ENCODE measurements at places on chromosomes 11 and 22.

GRCh38 chr11:86483940-86484794 lies 109.5 kb downstream of the CCDC81 start:
- DNase-seq: no peak

GRCh38 chr11:1171985-1172728 lies 14.4 kb downstream of the MUC5AC start:
- DNase-seq: no peak

DNA sequence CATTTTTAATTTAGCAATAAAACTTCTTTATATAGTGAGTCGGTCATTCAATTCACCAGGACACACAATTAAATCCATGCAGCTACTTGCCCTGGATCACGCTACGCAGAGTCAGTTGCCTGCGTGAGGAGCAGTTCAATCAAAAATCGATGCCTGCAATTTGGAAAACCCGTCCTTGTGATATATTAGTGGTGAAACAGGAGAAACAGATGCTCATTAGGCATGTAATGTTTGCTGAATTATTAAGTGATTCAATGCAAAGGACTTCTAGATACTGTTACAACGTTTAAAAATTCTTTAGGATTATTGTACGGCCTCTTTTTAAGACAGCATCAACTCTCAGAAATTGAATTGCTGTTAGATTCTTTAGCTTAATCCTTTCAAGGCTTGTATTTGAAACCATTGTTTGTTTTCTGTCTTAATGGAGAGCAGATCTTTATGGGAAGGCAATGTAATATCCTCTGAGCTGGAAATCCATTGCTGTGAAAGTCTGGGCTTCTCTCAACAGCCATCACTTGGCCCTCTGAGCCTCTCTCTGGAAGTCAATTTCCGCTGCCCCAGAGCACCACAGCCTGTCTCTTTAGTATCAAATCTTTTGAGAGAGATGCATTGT lies 20.1 kb upstream of the PAMR1 start:
- no peak for DNase-seq

DNA sequence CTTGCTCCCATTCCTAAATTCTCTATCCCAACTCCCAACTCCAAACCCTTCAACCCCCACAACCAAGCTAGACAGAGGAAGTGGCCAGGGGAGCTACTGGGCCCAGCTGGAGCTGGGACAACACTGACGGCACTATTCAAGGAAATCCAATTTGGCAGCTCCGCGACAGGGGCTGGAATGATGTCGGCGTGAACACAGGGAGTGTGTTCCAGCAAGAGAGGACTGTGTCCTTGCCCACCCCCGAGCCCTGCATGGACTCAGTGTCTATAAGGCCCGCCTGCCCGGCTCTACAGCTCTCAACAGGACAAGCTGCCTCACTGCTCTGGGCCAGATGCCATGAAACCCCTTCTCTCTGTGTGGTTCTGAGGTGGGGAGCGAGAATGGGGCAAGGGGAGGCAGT lies 11.3 kb downstream of the PCSK7 start:
- DNase-seq: no peak

- DNase-seq: no peak
Measured at GRCh38 chr11:100229086-100229485, 458.0 kb upstream of the ARHGAP42 start.

GRCh38 chr11:17472467-17472866 lies 4.2 kb downstream of the ABCC8 start:
- DNase-seq: no peak

DNA sequence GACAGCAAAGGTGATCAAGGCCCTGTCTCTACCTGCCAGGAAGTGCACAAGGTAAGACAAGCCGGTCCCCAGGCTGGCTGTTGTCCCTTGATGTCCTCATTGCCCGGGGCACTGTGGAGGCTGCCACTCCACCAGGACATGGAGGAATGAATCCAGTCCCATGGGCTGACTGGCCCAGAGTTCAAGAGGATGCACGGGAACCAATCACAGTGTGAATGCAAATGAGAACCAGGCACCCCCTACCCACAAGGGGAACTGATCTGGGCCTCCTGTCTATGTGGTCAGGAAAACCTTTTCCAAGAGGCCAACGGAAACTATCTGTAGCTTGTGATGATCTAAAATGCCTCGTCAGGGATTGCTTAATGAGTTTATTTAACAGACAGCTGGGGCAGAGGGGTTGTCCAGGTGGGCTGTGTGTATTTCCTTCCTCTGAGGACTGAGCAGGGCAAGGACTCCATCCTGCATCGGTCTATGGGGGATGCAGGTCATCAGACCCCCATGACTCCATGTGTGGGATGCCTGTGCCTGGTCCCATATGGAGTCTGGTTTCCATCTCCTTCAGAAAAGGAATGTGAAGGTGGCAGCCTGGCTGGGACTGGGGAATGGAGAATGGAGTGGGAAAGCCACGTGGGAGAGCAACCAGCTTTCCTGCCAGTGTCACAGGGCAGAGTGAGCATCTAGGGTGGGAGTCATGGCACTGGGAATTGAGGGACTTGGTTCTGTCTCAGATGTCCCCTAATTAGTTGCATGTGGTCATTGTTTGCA lies 60.5 kb downstream of the CD82 start:
- no peak for DNase-seq

DNA sequence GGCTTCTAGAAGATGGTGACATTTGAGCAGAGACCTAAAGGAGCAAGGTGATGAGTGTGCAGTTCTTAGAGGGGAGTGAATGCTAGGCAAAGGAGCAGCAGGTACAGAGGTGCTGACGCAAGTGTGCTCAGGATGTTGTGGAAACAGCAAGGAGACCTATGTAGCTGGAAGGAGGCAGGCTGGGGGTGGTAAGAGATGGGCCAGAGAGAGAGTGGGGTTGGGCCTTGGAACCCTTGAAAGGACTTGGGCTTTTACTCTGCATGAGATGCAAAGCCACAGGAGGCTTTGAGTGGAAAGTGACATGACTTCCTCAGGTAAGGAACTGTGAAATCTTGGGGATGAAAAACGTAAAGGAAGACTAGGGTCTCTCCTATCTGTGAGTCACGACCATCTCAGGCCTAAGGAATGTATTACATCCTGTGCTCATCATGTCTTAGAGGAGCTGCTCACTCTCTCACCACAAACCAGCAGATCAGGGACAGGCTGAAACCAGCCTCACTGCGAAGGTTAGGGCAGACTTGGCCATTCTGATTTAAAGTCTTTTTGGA lies 65.4 kb downstream of the MICAL2 start:
- no peak for DNase-seq

GRCh38 chr11:69439127-69439526 lies 42.3 kb upstream of the LINC01488 start:
- no peak for DNase-seq

DNA sequence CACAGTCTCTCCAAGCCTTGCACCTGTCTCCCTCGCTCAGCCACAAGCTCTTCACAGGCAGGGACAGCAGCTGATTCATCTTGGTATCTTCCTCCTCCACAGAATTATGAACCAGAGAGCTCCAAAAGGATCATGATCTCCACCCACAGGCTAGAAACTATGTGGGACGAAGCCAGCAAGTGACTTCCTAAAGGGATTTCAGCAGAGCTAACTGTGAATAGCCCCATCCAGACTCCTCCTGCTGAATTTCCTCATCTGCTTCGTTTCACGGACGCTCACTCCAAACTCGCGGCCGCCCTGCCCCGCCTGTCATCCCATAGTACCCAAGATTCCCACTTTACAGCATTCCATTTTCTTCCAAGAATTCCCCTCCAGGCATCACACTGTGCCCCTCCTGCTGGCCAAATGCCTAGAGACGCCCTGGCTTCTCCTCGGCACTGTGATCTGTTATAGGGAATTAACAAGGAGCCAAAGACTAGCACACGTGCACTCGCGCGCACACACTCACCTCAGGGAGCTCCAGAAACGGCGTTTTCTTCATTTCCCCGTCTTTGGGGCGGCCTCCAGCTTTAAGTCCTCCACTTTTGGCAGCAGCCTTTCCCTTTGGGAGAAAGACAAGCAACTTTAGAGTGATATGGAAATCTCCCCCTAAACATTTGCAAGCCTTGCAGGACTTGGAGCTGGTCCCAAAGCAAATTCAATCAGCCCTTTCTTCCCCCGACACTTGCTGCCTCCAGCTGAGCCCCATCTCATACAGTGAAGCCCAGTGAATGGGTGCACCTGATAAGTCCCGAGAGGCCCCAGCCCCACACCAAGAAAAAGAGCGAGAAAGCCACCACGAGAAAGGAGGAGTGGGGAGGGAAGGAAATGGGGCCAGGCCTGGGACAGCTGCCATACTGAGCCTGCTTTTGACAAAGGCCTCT lies 35.5 kb downstream of the SPATA19 start:
- DNase-seq: no peak

- no peak for DNase-seq
Measured at GRCh38 chr11:34749666-34750659, 129.1 kb downstream of the EHF start.

DNA sequence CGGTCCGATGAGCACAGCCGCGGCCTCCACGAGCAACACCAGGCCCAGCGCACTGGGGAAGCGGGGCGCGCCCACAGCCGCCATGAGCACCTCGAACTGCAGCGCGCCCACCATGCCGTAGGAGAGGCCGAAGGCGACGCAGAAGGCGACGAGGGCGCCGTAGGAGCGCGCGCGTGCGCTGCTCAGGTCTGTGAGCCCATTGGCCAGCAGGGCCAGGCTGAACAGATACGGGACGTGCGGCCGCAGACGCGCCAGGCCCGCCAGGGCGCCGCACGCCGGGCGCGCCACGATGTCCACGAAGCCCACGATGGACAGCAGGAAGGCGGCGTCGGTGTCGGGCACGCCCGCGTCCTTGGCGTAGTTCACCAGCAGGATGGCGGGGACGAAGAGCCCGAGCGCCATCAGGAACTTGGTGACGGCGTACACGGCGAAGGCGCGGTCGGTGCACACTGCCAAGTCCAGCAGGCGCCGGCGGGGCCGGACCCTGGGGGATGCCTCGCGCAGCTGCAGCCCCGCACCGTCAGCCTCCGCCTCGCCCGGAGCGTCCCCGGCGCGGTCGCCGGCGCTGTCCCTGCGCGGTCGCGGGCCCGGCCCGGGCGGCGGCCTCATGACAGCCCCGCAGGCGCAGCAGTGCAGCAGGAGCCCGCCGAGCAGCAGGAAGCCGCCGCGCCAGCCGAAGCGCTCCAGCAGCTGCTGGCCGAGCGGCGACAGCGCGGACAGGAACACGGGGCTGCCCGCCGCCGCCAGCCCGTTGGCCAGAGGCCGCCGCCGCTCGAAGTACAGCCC lies 2.9 kb downstream of the SLC16A8 start:
- no peak for DNase-seq

- no peak for DNase-seq
Measured at GRCh38 chr11:67670316-67671210, 3.9 kb downstream of the ALDH3B2 start.

All from mesothelial cell of epicardium (in vitro differentiated cells).